Stimulated activated CD4-positive, alpha-beta T cell treated with anti-CD3 and anti-CD28 coated beads, Interleukin-4, amount 100 ng/mL, for 4 hours (primary cell): ENCODE measurements at places on chromosomes 2 and 18.

DNA sequence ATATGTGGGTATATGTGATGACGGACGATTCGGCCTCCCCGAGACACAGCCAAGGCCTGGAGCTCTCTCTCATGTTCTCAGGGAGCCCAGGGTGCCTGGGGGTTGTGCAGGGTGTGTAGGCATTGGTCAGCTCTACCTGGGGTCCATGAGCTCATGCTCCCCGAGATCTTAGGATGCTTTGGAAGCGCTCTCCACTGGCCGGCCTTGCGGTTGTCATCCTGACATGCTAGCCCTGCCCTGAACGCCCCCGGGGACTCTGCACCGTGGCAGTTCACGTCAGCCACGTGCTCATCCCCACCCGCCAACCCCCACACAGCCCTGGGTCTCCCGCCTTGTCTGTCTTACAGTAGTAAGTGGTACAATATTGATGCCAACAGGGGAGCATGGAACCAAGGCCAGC, 67.8 kb downstream of the RTP5 start:
- DNase-seq = no peak

DNA sequence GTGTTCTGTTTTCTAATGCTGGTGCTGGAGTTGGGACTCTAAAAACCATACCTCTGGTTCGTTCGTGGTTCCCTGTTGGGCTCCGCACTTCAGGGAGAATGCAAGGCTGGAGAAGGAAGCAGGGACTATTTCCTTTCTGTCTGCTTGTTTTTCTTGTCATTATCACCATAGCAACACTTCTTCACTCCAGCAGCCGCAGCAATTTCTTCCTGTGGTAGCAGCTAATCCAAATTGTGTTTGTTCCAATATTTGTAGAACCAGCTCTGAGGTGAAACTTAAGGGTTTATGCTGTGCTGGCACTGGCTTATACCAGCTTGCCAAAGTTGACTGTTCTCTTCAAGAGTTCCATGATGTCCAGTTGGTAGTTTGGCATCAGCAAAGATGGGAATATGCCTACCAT, 301.4 kb upstream of the SYT4 start:
- DNase-seq = no peak

GRCh38 chr2:130756053-130756873, 923 bp downstream of the AMER3 start:
- no peak for DNase-seq

DNA sequence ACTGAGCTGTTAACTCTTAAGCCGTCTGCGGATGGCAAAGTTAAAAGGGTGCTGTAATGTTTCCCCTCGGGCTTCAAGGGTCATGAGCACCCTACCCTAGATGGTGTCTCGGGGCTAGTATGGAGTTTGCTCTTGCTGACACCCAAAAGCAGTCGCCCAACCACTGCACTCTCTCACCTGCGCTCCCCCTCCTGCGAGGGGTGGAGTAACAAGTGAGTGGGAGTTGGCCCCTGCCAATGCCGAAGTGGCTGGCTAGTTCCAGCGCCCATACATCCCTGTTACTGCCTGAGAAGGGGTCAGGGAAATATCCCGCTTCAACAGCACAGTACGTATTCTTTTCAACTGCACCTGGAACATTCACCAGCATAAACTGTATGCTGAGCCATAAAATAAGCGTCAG, 47.5 kb downstream of the FAM117B start:
- DNase-seq = no peak

GRCh38 chr2:156394033-156394741, 42.0 kb upstream of the GPD2 start:
- no peak for DNase-seq

GRCh38 chr2:206836722-206837121, 71.3 kb downstream of the FASTKD2 start:
- no peak for DNase-seq

GRCh38 chr2:216571178-216571908, 61.9 kb upstream of the IGFBP2 start:
- no peak for DNase-seq

- DNase-seq = no peak
Measured at GRCh38 chr2:168699844-168700417, 102.5 kb upstream of the NOSTRIN start.

GRCh38 chr2:206311026-206311425, 36.6 kb downstream of the ZDBF2 start:
- no peak for DNase-seq

DNA sequence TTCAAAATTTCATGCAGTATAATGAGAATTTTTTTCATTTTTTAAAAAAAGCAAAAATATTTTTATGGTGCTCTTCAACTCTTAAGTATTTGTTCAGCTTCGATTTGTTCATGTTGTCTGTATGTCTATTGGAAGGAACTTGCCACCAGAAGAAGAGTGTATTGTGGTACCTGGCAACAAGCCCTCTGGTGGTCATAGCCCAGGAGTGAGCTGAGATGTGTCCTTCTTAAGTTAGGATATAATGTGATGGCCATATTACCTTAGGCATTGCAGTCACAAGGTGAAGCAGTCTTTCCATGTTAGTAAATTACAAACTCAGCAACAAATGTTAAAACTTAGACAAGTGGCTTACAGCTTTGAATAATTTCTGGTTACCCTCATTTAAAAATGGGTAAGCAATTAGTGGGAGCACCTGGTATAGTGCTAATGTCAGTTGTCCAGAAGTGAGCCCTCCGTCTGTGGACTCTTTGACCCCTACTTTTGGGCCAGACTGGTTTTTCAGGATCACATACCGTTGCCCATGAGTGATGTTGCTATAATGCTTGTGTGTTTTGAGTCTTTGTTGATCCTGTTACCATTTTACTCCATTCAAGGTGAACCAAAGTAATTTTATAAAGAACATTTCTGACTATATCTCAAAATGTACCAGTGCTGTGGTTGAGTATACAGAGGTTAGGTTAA, 57.4 kb downstream of the MYO1B start:
- DNase-seq = no peak

- DNase-seq = no peak
Measured at GRCh38 chr2:105872830-105873229, 128.1 kb downstream of the NCK2 start.

DNA sequence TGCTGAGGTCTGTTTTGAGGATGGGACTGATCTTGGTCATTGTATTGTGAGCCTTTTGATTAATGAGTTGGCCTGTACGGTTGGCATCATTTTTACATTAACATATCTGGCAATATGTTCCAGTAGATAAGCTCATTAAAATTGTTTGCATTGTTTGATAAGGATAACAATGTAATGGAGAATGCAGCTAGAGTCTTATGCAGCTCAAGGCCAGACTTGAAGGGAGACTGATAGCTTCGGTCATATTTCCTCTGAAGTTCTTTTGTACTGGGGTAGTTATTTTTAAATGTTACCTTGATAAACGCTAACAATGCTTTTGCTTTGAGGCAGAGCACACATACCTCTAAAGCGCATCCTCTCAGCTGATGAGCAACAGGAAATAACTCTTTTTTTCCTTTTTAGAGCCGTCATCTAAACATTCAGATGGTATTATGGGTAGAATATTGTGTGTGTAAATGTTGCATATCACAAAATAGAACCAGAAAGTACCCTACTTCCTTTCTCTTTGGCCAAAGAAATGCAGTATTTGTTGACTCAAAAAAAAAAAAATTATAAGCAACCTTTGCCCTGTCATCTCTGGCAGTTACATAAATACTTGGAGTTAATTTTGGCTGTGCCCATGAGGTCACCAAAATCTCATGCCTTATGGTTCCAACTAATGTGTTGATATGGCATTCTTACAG, 1.3 kb downstream of the MAPRE2 start:
- no peak for DNase-seq

DNA sequence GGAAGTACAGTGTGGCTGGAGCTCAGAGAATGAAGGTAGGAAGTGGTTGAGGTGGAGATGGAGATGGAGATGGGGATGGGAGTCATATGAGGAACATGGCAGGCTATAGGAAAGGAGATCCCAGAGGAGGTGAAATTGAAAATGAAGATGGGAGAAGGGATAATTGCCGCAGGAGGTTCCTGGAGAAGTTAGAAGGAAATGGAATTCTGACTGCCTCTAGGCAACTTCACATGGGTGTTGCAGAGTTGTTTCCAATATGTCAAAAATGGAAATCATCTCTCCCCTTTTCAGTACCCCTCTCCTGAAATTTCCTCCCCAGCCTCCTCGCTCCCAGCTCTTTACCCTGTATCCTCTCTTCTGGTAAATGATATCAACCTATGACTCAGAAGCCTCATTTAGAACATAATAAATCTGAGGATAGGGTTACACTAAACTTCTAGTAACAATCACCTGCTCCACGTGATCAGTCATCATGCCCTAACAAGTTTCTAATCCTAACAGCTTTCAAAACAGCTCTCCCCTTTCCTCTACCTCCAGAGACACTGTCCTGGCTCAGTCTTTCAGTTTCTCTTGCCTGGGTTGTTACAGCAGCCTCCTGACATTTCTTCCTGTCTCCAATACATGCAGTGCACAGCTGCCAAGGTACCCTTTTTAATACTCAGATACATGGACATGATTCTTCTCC, 201.9 kb upstream of the RBMS1 start:
- DNase-seq = no peak

DNA sequence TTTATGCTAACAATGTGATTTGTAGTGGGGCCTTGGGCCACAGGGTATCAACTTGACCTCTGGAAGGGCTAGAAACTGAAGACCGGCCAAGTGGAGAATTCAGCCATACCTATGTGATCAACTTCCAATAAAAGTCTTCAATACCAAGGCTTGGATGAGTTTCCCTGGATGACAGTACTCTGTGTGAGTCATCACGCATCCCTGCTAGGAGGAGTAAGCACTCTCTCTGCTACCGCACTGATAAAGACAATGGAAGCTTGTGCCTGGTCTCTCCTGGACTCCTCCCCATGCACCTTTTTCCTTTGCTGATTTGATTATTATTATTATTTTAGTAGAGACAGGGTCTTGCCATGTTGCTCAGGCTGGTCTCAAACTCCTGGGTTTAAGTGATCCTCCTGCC, 58.1 kb downstream of the SKA1 start:
- DNase-seq = no peak

DNA sequence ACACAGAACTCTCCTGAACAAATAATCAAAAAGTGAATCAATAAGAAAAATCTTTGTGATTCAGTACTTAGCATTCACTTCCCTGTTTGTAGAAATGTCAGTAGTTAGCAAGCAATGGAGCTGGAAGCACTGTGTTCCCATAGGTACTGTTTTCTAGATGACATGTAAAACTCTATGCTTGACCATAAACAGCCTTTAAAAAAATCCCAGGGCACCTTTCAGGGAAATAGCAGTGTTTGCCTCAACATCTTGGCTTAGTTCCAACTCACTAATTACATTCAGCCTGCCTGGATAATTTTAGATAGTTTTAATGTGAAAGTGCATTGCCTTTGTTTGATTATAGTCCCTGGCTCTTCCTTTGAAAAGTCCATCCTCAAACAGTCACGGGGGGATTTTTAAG, 721.8 kb downstream of the ERBB4 start:
- no peak for DNase-seq

DNA sequence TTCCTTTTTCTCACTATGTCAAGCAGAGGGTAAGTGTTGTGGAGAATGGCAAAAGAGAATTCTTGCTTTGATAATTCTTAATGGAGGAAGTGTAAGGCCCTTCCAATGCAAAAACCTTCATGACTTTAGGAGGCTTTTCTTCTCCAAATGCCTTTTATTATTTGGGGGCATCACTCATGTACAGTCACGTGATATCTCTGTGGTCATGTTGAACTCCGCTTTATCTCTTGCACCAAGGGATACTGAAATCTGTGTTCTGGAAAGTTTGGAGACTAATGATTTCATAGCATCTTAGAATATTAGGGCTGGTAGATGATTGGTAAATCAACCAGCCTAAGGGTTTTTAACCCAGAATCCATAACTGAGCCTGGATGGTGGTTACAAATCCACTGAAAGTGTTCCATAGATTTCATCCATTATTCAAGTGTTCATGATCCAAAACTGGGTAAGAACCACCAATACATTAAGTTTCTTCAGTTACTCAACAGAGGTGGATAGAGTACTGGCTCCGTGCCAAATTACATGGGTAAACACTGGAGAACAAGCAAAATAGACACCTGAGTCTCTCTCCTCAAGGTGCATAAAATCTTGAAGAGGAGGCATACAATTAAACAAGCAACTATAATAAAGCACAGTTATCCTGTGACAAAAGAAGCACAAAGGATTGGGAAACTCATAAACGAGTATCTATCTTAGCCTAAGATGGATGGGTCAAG, 169.6 kb upstream of the EPHA4 start:
- no peak for DNase-seq

GRCh38 chr2:241865957-241866789, 3.4 kb upstream of the RTP5 start:
- DNase-seq = no peak

DNA sequence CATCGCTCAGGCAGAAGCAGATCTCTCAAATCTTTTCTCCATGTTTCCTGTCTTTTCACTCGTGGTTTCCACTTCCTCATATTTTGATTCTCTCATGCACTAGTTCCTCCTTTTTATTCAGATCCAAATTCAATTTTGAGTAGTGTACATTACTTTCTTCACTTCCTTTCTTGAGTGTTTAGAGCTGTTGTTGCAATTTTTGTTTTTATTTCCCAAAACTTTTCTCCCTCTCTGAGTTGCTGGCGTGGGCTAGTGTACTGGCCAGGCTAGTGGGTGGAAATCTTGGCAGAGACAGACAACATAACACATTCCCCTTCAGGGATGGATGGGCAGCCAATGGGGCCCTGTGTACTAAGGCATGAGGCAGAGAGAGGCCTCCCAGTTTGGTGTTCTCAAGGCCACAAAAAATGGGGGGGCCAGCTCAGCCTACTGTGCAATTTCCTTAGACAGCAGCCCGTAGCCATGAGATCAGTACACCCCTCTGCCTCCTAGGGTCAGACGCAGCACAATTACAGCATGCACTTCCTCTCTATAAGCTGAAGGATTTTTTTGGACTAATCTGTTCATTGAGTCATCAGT, 145.1 kb upstream of the PID1 start:
- DNase-seq = no peak

- no peak for DNase-seq
Measured at GRCh38 chr2:232538671-232539070, 821 bp upstream of the CHRNG start.

GRCh38 chr18:79392226-79392625, 3.5 kb upstream of the NFATC1 start:
- DNase-seq = no peak
